ENCODE measurements at places on chromosomes 16 and 17.

DNA sequence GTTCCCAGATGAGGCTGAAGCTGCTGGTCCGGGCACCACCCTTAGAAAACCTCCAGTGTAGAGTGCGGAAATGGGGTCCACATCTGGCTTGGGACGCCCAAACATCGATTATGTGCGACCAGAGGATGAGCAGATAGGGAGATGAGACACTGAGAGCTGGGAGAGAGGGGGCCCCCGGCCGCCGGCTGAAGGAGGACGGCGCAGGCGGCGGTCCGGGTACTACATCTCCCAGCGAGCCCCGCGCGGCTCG lies 182 bp upstream of the SPECC1 start:
- DNase-seq, result no peak

DNA sequence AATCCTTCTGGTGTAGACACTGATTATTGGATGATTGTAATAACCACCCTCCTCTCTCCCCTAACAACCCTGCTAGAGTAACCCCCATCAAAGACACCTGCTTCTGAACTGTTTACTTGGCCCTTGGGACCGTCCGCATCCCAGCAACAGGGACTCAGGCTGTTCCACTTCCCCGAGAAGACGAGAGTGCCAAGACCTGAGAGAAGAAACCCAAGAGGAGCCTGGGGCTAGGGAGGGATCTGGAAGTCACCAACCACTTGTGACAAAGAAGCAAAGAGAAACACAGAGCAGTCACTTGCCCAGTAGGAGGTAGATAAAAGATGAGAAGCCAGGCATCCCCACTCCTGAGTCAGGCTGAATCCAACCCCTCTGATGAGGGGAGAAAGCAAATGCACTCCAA lies 84.3 kb downstream of the CDH11 start:
- DNase-seq, result no peak

GRCh38 chr16:28846933-28847273 lies 755 bp upstream of the TUFM start:
- DNase-seq, result no peak

- no peak for DNase-seq
Observed at GRCh38 chr17:63955232-63955631, 17.5 kb downstream of the SCN4A start.

GRCh38 chr16:74837056-74837455 lies 62.4 kb upstream of the FA2H start:
- no peak for DNase-seq

GRCh38 chr16:58843675-58844074 lies 109.6 kb upstream of the GOT2 start:
- DNase-seq, result no peak

GRCh38 chr17:206941-207560 lies 25.6 kb upstream of the DOC2B start:
- no peak for DNase-seq

DNA sequence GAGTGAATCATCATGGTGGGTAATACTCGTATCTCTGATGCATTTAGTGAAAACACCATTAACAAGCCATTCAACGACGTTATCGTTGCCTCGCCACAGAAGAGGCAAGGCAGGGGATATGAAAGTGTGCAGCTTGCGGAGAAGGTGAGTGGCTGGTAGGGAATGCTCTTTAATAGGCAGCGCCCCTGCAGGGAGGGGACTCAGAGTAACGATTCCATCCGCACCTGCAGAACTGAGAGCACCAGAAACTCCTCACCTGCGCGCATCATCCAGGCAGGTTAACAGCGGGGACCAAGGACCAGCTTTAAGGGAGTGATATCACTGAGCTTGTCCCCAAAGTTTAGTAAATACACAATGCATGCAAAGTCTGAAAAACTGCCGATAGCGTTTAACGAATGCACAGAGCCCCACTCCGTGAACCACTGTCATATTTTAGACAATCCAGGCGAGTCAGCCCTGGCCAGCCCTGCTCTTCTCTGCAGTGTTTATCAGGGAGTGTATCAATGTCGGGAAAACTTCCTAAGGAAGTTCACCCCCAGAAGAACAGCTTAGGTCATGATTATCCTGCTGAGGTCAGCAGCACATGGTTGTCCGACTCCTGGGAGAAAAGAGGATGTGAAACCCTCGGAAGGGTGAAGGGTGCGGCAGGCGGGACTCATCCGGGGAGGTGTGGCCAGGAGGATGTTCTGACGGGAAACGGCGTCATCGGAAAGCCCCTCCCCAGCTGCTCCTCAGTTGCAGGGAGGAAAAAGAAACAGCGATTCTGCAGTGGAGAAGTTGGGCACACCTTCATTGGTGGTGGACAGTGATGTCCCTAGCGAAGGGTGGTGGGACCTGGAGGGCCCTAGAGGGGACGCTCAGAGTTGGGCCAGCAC lies 68.5 kb upstream of the DNAH17 start:
- DNase-seq, result no peak

All from hypothalamus (tissue), 51 donors.